Glomerular endothelial cell (primary cell): ENCODE measurements at places on chromosomes 1 and 21. TPM values are rescaled to one million over a fixed set of nuclear protein-coding genes. Genes with fewer than 3 reads are reported as not detected.

SPRR2F gene
- total RNA-seq: not detected in 2 replicates

FTCD gene
- total RNA-seq: 0.64 TPM in 1 of 2 replicates, not detected in the other

CACHD1 gene
- total RNA-seq: 8.2 and 9.4 TPM in 2 replicates

SCMH1 gene
- 13.8 and 22.5 TPM in 2 replicates for total RNA-seq

LAMC2 gene
- 132 and 173 TPM in 2 replicates for total RNA-seq

XCL1 gene
- not detected in 2 replicates for total RNA-seq

KCNK2 gene
- 0.05 TPM in 1 of 2 replicates, not detected in the other for total RNA-seq

MATN1 gene
- total RNA-seq: not detected in 2 replicates

REN gene
- 0.10 and 0.29 TPM in 2 replicates for total RNA-seq

S100A9 gene
- total RNA-seq: not detected in 2 replicates

CNR2 gene
- not detected in 2 replicates for total RNA-seq

B3GALT5 gene
- total RNA-seq: 1.1 and 3.6 TPM in 2 replicates

HOOK1 gene
- 0.23 and 1.6 TPM in 2 replicates for total RNA-seq

FAM72D gene
- total RNA-seq: 0.48 and 1.1 TPM in 2 replicates

ACTA1 gene
- not detected in 2 replicates for total RNA-seq

EFNA1 gene
- 77.9 and 195 TPM in 2 replicates for total RNA-seq
